ENCODE measurements at places on chromosomes 13 and 19.

DNA sequence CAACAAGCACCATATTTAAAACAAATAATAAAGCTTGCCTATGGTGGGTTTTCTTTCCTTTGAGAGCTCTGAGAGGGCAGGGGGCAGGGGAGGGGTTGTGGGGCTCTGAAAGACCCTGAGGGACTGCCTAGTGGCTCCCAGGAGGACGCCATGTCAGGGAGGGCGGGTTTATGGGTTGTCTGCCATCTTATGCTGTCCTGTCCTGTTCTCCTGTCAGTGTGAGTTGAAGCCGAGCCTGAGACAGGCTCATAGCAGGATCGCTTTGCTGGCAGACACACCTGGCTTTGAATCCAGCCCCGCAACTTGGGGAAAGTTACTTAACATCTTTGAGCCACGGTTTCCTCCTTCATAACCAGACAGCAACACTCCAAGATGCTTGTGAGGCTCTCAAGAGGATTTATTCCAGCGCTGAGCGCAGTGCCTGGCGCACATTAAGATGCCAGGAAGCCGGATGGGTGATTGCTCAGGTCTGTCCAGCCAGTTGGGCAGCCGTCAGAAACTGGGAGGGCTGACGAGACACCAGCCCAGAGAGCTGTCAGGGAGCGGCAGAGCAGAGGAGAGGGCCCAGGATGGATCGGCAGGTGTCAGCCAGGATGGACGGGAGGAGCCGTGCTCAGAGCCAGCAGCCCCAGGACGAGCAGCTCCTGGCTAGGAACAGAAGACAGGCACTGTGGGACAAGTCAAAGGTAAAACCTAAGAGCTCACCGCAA is 36.8 kb upstream of the C1QTNF9 start:
- no peak for DNase-seq

GRCh38 chr19:45876411-45877197 is 9.3 kb downstream of the IRF2BP1 start:
- DNase-seq = no peak

GRCh38 chr13:51562011-51562671 is 22.1 kb upstream of the WDFY2 start:
- no peak for DNase-seq

DNA sequence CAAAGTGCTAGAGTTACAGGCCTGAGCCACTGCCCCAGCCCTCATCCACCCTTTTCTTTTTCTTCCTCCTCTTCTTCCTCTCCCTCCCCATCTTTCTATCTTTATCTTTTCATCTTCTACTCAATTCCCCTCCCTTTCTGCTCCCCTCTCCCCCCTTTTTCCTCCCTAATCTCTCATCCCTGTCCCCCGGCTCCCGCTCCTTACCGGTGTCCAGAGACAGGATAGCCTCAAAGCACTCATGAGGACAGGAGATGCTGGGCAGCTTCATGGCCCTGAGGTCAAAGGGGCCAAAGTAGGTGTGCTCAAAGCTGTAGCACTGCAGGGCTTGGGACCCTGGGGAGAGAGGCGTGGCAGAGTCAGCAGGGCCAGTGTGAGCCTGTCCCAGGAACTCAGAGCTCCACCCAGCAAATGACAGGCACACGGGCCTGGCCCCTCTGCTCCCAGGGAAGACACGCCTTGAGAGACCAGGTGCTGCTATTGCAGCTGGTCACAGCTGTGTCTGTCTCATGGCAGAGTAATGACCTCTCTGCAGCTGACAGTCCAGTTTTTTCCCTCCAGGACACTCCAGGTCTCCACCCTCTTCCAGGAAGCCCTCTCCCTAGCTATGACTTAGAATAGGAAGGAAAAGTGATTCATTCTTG is 2.6 kb downstream of the LYPD5 start:
- DNase-seq = no peak

DNA sequence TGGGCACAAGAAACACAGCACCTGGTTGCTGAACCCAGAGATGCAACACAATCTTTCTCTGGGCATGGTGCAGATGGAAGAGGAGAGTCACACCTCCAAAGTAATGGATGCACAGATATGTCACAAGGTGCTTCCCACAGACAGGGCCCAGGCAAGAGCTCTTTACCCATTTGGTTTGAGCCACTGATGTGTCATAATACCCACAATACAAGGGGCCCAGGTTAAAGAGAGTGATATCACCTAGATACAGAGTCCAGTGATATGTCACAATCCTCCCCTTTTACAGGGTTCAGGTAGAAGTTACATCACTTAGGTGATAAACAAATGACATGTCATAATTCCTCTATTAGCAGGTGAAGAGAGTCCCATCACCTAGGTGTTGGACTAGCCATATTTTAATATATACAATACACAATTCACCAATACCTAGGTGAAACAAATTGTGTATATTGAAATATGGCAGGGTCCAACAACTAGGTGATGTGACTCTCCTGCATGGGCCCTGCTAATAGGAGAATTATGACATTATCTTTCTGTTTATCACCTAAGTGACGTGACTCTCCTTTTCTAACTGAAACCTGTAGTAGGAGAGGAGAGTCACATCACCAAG is 5.6 kb upstream of the ZNF43 start:
- DNase-seq = no peak

DNA sequence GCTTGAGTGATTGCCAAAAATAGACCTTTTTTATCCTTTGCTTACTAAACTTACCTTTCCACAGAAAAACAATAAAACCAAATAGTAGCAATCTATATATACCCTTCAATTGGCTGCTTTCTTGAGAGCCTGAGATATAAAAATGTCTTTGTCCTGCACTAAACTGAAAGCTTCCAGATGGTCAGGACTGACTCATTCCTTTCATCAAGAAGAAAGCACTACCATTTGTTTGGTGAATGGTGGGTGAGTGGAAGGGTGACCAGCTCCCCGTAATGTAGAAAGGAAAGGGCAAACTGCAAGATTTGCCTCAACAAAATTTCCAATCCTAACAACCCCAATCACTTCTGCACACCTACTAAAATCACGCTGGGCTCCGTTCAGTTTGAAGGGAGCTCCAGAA is 67.8 kb downstream of the SACS start:
- no peak for DNase-seq

- no peak for DNase-seq
These were observed 788.0 kb upstream of the SLITRK1 start for GRCh38 chr13:84670245-84670644.

- DNase-seq = no peak
These were observed 45.1 kb downstream of the ATP11A start for GRCh38 chr13:112734696-112735547.

- DNase-seq = no peak
These were observed 15.9 kb downstream of the NHLRC3 start for GRCh38 chr13:39054112-39054511.

DNA sequence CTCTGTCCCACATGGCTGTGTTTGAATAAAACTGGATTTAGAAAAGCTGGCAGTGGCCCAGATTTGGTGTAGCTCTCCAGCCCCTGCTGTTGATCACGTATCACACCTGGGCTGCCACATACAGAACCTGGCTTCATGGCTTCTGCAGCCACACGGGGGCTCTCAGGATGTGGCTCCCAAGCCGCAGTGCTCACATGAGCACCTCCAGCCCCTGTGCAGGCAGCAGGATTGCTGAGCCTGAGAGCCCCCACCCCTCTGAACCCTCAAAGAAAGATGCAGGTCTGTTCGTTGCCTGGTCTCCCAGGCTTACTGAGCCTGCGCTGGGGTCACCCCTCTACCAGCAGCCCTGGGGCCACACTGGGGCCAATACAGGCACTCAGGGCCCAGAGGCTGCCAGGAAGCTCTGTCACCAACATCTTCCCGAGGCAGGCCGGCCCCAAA is 2.7 kb downstream of the PLEKHF1 start:
- DNase-seq = no peak

DNA sequence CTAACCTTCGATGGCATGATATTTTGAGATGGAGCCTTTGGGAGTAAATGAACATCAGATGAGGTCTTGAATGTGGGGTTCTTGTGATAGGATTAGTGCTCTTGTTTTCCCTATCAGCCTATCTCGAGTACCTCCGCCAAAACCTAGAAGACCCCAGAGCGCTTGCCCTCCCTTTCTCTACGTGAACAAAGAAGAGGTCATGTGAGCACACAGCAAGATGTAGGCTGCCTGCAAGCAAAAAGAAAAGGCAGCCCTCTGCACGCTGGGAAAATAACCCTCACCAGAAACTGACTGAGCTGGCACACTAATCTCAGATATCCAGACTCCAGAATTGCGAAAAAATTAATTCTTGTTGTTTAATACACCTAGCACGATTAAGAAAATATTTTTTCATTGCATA is 799.8 kb upstream of the SLC10A2 start:
- no peak for DNase-seq

DNA sequence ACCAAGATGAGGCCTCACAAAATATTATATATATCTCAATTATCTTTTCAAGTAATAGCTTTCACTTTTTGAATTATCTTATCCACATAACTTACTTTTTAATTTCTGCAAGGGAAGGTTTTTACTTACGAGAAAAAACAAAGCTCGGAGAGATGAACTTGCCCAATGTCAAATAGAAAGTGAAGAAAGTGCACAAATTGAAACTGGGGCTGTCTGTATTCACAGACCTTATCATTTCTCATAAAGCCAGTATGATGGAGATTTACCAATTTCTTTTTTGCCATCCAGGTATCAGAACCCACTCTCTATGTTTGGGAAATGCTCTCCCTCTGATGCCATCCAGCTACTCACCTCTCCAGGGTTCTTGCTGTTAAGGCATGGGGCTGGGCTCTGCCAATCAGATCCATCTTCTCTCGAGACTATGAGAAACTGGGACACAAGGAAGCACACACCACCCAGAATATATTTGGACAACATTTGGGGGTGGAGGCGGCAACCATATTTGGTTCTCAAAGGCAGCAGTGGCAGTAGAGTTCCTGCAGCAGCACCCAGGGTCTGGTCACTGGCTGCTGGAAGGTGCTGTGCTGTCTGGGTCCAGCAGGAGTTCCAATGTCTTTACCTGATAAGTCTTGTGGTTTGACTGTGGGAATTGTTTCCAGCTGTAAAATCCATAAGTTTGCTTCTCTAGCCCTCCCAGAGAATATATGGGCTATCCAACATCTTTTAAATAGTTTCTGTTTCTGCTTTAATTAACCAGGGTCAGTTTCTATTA is 45.8 kb upstream of the SCEL start:
- no peak for DNase-seq

GRCh38 chr19:38634757-38635482 is 12.5 kb upstream of the ACTN4 start:
- no peak for DNase-seq

DNA sequence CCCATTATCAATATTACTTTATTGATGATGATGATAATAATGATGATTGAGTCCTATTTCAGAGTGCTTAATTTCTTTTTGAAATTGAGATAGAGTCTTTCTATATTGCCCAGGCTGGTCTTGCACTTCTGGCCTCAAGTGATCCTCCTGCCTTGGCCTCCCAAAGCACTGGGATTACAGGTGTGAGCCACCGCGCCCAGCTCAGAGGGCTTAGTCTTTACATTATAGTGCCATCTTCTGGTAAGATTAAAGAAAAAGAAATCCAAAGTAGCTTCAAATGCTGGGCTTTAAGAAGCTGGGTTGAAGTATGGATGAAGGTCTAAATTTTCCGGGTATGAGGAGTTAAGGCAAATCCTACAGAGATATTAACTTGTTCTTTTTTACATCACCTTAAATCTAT is 3.4 kb upstream of the ZNF333 start:
- no peak for DNase-seq

DNA sequence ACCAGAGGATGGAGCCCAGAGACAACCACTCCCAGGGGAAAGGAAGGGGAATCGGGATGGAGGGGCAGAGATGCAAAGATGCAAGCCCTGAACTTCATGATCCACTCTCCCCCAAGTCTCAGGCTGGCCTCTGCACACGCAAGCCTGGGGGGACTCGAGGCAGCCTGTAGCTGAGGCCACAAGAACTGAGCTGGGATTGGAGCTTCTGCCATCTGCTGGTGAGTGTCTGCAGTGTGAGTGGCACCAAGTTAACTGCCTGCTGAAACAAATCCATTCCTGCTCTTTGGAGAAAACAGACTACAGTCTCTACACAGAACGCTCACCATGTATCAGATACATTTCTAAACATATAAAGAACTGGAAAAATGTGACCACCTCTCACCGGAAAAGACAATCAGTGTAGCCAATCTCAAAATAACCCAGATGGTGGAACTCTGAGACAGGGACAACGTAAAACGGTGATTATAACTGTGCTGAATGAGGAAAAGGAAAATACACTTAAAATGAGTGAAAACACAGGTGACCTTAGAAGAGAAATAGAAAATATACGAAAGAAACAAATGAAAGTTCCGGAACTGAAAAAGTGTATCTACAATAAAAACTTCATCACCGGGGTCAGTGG is 62.1 kb downstream of the KLF2 start:
- DNase-seq = peak; percentile 65

Data from D721Med (cell line).